NCI-H2227 treated with DMSO at 0.1 percent for 48 hours (cell line): ENCODE measurements at places on chromosomes 4 and X.

- peak; percentile 16 for DNase-seq
Observed at GRCh38 chrX:51144828-51145442, 187.7 kb upstream of the NUDT10 start.

GRCh38 chr4:90958256-90958895, 831.2 kb downstream of the CCSER1 start:
- no peak for DNase-seq

GRCh38 chr4:2371765-2372487, 46.5 kb downstream of the ZFYVE28 start:
- DNase-seq = no peak

DNA sequence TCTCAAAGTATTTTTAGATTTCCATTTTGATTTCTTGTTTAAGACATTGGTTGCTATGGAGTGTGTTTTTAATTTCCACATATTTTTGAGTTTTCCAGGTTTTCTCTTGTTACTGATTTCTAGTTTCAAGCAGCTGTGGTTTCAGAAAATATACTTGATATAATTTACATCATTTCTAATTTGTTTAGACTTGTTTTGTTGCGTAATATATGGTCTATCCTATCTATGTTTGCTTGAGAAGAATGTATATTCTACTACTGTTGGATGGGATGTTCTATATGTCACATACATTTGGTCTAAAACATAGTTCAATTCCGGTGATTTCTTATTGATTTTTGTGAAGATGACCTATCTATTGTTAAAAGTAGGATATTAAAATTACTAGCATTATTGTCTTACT, 170.5 kb upstream of the EMCN start:
- no peak for DNase-seq

- DNase-seq = no peak
Observed at GRCh38 chrX:100687546-100687945, 43.5 kb downstream of the SRPX2 start.

GRCh38 chr4:173367285-173367684, 3.5 kb upstream of the SAP30 start:
- no peak for DNase-seq

DNA sequence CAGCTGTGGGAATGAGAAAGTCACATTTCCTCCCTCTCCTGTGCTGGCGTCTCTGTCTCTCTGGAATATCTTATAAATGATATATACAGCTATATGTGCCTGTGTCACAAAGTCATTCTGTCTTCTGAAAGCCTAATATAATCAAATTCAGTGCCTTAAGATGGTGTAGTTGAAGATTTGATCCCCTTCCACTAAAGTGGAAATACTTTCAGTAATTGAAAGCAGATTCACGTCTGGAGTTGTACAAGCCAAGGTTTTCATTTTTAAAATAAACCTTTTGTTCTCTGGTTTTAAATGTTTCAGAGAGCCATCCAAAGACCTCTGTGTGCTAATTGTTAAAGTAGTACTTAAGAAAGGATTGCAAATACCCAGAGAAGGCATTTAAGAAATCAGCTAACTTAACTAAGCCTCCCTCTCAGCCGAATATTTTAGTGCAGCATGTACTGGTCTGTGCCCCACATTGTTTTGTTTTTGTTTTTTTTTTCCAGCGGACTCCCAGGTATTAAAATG, 206.8 kb downstream of the TENM3 start:
- DNase-seq = no peak

GRCh38 chr4:17060230-17060629, 161.8 kb upstream of the LDB2 start:
- DNase-seq = no peak

GRCh38 chrX:105260291-105261043, 40.0 kb upstream of the TEX13A start:
- no peak for DNase-seq

- DNase-seq = no peak
Observed at GRCh38 chr4:72505314-72505744, 63.7 kb downstream of the ADAMTS3 start.

GRCh38 chr4:37821953-37822605, 4.4 kb upstream of the PGM2 start:
- DNase-seq = no peak

- DNase-seq = no peak
Observed at GRCh38 chr4:181078196-181078595, 1165.0 kb upstream of the TENM3 start.

DNA sequence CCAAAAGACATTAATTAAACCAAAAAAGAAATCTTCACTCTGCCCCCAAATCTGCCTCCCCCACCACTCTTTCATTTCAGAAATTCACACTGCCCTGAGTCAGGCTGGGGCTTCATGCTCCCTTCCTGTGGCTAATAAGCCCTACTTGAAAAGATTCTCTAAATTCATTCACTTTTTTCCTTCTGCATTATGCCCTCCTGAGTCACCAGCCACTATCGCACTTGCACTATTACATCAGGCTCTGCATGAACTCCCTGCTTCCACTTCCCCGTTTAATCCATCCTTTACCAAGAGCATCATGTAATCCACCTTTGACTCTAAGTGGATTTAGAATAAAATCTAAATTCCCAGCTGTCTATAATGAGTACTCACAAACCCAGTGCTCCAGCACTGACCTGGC, 295.4 kb upstream of the KLF3 start:
- DNase-seq = no peak

- no peak for DNase-seq
Observed at GRCh38 chr4:177404986-177405385, 37.3 kb downstream of the AGA start.

GRCh38 chr4:110489901-110490508, 14.1 kb downstream of the ENPEP start:
- DNase-seq = no peak

DNA sequence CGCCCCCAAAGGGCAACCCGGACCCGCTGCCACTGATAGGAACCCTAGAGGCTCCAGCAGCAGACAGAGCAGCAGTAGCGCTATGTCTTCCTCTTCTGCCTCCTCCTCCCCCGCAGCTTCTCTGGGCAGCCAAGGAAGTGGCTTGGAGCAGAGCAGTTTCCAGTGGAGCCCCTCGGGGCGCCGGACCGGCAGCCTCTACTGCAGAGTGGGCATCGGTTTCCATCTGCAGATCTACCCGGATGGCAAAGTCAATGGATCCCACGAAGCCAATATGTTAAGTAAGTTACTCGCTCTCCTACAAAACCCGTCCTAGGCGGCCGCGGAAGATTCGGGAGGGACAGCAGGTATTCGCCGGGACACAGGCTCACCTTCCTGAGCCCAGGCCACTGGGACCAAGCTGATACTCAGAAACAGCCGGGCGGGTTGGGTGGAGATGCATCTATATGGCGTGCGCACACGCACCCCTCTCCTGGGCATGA, 477 bp downstream of the FGF5 start:
- no peak for DNase-seq

DNA sequence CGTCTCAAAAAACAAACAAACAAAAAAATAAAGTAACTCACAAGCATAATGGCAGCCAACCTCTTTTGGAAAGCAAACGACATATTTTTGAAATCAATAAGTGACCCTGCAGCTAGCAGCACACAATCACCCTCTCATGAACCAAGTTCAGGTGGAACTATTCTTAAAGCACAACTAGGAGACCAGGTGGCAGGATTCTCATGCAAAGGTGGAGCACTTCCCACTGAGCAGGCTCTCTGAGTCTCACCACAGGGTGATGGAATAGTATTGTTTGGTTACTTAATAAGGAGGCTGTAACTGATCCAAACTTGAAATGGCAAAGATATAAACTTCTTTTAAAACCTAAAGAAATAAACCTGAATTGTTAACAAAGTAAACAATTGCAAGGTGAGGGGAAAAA, 1293.1 kb downstream of the PCDH19 start:
- DNase-seq = no peak

DNA sequence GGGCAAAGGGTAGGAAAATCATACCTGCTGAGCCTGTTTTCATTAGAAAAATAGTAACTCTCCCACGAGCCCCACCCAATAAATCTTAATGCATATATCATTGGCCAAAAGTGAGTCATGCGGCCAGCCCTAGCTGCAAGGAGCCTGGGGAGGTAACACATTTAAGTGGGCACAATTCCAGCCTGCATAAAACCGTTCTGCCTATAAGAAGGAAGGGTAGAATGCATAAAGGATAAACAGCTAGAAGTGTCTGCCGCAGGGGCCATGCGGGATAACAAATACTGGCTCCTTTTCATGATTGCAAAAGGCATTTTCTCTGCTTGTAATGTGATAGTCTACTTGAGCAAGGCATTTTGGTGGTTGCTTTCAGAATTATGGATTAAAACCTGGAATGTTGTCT, 37.1 kb downstream of the EFHC2 start:
- DNase-seq = peak; percentile 43

GRCh38 chrX:78922754-78923153, 22.4 kb upstream of the P2RY10 start:
- DNase-seq = no peak

- DNase-seq = no peak
Observed at GRCh38 chr4:34678431-34678830, 1565.9 kb downstream of the ARAP2 start.

DNA sequence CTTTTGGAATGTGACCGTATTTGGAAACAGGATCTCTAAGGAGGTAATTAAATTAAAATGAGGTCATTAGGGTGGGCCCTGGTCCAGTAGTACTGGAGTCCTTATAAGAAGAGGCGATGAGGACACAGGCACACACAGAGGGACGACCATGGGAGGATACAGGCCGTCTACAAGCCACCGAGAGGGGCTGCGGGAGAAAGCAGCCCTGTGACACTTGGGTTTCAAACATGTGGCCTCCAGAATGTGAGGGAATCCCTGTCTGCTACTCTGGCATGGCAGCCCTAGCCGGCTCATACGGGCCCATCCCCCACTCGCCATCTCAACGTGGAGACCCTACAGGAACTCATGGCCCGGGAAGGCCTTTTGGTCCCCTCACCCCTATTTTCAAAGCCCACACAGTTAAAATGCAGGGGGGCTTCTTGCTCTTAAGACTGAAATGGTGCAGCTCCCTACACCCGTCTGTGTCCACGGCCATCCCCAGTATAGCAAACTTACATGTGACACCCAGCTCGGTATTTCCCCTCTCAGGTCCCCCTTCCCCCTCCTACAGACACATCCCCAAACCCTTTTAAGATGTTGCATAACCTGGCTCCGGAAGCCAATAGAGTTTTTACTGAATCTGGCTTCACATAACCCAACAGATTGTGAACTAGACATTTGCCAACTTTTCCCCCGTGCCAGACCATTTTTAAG, 124.1 kb upstream of the TBL1X start:
- peak; percentile 12 for DNase-seq

- no peak for DNase-seq
Observed at GRCh38 chrX:21678048-21678612, 20.0 kb upstream of the KLHL34 start.

DNA sequence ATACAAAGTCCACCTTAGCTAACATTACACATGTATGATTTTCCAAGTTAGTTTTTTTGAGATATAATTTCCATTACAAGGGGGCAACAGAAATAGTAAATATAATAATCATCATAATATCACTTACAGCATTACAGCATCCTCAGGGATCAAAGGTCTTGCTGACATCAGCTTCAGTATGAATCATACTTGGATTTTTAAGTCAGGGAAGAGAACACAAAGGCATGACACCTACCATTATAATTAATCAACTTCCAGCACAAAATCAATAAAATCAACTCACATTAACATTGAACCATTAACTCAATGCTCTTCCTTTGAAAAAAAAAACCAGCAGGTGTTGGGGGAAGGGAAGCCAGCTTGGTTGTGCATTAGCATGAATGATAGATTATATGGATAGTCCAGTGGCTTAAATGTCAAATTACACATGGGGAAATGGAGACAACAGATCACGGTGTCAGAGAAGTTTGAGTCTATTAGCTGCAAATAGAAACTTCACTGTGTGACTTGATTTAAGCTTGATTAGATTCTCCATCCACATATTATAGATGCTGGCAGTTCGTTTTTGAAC, 66.9 kb upstream of the CAPN6 start:
- DNase-seq = no peak

DNA sequence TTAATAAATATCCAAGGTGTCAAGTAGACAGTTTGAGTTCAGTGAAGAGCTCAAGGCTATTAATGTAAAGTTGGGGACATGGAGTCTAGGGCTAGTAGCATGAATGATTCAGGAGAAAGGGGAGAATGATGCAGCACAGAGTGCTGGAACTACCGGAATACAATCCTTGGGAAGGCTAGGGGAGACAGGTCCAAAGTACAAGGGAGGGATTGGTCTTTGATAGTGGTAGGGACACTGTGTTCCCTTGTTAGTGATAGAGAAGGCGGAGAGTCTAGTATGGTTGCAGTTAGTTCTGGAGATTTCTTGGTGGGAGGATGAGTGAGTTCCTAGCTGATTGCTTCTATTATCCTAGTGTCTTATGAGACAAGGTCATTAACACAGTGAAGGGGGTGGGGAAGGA, 8.7 kb downstream of the GCNA start:
- no peak for DNase-seq

DNA sequence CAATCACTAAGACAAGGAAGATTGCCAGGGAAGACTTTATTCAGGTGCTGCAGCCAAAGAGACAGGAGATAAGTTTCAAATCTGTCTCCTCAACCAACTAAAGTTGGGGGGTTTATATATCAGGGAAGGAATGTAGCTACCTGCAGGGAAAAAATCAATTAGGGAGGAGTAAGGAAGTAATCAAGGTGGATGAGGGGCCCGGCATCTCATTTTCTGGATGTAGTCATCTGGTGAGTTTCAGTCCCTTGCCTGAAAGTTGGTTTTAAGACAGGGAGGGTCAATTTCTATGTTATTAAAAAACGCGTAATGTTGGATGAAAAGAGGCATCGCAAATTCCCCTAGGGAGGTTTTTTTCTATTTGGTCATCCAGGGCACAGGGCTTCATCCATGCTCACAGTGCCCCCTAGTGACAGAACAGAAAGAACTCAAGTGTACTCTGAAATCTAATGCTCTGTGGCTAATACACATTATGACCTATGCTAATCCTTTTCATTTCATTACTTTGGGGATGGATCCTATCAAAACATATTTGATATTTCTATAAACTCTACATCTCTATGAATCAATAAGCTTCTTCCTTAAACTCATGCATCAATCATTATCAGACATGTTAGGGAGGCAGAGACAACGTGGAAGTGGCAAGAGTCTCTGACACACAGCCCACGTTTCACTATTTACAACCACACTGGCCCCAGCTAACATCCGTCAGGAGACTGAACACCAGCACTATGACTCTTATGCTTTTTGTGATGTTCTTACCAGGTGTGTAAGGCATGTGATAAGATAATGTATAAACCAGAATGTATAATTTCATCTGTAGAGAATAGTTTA, 1577.0 kb upstream of the TENM3 start:
- DNase-seq = peak; percentile 46

DNA sequence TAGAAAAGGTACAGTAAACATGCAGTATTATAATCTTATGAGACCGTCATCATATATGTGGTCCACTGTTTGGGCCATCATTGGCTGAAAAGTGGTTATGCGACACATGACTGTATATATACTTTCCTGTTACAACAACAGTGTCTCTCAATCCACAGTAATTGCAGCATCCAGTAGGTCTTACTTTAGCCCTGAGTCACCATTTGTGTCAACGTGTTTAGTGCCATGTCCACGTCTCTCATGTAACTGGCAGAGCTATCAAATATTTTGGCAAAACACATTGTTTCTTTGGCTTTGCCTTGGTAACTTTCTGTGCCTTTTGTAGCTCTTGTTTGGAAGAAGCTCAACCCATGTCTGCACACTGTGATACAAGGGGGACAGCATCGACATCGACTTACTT, 73.8 kb downstream of the CD38 start:
- DNase-seq = no peak
